ENCODE measurements at places on chromosomes 5 and 9.
A peak's percentile ranks its signal among the peaks of the same experiment; 100 is the strongest.

- no peak for DNase-seq
Observed at GRCh38 chr9:134989206-134990065, 71.7 kb upstream of the FCN1 start.

DNA sequence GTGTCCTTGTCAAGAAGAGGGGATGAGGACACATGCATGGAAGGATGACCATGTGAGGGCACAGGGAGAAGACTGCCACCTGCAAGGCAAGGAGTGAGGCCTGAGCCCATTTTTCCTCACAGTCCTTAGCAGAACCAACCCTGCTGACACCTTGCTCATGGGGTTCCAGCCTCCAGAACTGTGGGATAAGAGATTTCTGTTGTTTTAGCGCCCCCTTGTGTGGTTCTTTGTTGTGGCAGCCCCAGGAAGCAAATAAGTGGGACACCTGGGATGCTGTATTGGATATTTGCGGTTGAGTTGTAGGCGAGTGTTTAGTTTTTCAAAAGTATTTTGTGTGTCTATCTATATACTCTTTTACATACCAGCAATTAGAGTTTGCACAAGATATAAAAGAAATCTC, 206.4 kb downstream of the NXNL2 start:
- no peak for DNase-seq

GRCh38 chr5:67311208-67311607, 114.6 kb upstream of the CD180 start:
- no peak for DNase-seq

- DNase-seq, result peak; percentile 20
Observed at GRCh38 chr9:136051837-136052471, 43.1 kb downstream of the NACC2 start.

GRCh38 chr9:134395002-134395517, 68.8 kb downstream of the RXRA start:
- DNase-seq, result no peak

DNA sequence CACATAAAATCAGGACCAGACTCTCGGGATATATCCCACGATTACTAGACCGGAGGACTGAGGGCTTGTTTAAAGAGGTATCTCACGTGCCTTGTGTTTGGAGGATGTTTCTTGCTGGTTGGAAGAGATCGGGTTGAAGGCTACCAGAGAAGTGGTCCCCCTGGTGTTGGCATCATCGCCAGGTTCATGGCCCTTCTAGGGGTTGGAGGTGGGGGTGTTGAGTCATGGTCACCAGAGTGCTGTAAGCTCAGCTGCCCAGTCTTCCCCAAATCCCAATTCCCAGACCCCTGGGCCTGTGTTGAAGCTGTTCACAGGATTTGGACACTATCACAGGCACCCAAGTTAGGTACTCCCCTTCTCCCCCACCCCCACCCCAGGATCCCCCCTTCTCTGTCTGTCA, 29.1 kb upstream of the PRDM12 start:
- DNase-seq, result no peak

- DNase-seq, result no peak
Observed at GRCh38 chr9:4126996-4127395, 172.9 kb downstream of the GLIS3 start.

- no peak for DNase-seq
Observed at GRCh38 chr5:55160493-55161209, 680 bp downstream of the GPX8 start.

DNA sequence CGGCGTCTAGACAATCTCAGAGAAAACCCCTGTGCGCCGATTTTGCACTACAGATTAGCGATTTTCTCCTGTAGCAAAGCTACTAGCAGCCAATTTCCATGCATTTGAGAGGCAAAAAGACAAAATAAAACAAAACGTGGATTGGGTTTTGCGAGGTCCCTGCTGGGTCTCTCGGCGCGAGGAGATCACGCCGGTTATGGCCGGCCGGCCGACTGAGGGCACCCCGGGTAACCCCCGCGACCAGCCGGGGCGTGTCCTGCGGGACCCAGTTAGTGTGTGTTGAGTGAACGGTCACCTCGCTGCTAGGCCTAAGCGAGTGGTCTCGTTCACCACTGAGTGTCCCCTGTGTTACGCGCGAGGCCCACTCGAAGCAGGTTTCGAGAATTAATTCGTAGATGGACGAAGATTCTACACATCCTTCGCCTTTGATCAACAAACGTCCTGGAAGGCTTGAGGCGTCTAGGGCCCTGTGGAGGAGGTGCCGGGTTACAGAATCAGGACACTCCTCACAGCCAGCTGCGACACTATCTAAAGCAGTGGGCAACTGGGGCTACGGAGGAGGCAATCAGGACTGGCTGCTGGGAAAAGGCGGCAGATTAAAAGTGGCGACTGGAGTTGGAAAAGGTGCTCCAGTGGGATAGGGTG, 764 bp upstream of the VDAC1 start:
- no peak for DNase-seq

GRCh38 chr5:29061381-29061780, 2023.0 kb upstream of the CDH9 start:
- DNase-seq, result no peak

GRCh38 chr5:31898036-31898632, 259.2 kb downstream of the PDZD2 start:
- no peak for DNase-seq

GRCh38 chr5:68681929-68682328, 411.9 kb upstream of the SLC30A5 start:
- no peak for DNase-seq

DNA sequence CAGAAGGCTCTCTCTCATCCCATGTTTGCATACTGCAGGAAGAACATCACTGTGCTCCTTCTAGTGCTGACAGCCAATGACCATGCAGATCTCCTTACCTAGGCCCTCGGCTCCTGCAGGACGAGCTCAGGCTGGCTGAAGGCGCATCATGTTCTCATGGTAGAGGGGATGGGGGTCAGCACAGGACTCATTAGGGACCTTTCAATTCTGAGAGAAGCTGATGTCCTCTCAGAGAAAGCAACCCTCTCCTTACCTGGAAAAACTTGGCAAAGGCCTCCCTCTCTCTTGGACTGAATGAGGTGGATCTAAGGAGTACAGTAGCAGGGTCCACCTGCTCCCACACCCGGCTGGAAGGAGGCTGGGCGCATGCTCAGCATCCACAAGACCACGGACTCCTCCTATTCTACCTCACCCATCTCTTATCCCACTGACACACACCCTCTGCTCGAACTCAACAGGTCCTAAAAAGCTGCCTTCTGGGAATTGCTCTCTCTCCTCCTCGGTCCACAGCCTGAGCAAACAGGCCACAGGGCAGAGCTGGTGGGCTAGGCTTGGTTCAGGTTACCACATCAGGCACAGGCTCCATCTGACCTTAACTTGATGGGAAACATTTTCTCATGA, 2.9 kb downstream of the IPPK start:
- DNase-seq, result no peak

- DNase-seq, result no peak
Observed at GRCh38 chr9:127170652-127171051, 48.2 kb upstream of the ANGPTL2 start.

- DNase-seq, result no peak
Observed at GRCh38 chr9:74309654-74310053, 187.5 kb upstream of the RORB start.

GRCh38 chr5:37477426-37477825, 98.3 kb downstream of the WDR70 start:
- no peak for DNase-seq

DNA sequence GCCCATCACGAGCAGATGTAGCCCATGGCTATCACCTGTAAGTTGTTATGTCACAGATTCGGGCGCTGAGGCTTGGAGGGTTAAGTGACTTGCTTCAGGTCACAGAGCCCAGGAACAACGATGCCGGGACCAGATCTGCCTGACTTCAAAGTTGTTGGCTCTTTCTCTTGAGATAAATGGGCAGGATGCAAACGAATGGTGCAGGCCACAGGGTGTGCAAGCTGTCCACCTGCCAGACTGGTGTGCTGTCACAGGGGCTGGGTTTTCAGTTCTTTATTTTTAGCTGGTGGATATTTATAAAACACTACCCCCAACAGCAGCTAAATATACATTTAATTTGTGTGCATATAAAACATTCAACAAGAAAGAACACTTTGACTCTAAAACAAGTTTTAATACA, 17.7 kb upstream of the PHYKPL start:
- DNase-seq, result no peak

DNA sequence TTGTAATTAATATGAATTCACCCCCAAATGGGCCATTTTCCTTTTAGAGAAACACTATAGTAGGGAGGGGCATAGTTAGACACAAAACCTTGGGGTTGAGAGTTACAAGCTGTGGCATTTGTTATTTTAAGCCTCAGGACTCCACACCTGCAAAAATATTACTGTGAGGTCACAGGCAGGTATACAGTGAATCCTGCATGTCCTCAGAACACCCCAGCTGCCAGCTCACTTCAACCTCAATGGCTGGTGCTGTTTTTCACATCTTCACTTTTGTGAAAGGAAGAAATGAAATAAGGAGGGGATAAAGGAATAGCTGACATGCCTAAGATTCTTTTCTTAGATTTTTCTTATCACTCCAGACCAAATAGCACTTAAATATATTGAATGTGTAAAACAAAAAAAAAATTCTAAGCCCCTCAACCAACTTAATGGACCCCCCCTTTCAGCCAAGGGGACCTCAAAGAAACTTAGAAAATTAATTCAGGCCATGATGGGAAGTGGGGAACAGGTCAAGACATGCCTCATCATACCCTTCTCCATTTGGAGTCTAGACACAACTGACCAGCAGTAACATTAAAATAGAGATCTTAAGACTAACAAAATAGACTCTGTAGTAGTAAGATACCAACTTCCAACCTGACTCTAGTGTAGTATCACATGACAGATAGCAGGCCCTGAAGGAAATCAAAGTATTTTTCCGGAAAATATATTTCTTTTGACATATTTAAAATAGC, 9.2 kb downstream of the C9orf85 start:
- DNase-seq, result no peak

GRCh38 chr9:33731142-33731541, 64.2 kb upstream of the PRSS3 start:
- no peak for DNase-seq

- no peak for DNase-seq
Observed at GRCh38 chr5:159804121-159804520, 112.2 kb upstream of the ADRA1B start.

DNA sequence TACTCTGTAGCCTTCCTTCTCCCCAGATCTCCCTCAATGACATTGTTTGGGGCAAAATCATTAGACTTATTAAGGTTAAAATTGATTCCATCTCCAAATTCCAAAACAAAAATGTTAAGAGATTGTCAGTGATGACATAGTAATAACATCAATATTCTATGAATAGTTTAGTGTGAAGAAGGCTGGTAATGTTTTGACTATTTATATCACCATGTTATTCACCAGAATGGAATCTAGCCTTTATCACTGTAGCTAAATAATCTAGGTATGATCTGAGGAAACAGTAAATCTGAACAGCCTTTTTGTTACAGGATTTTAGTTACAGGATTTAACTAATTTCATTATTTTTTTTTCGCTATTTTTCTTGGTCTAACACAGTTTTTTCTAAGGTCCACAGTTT, 929 bp upstream of the PLPP6 start:
- DNase-seq, result no peak

DNA sequence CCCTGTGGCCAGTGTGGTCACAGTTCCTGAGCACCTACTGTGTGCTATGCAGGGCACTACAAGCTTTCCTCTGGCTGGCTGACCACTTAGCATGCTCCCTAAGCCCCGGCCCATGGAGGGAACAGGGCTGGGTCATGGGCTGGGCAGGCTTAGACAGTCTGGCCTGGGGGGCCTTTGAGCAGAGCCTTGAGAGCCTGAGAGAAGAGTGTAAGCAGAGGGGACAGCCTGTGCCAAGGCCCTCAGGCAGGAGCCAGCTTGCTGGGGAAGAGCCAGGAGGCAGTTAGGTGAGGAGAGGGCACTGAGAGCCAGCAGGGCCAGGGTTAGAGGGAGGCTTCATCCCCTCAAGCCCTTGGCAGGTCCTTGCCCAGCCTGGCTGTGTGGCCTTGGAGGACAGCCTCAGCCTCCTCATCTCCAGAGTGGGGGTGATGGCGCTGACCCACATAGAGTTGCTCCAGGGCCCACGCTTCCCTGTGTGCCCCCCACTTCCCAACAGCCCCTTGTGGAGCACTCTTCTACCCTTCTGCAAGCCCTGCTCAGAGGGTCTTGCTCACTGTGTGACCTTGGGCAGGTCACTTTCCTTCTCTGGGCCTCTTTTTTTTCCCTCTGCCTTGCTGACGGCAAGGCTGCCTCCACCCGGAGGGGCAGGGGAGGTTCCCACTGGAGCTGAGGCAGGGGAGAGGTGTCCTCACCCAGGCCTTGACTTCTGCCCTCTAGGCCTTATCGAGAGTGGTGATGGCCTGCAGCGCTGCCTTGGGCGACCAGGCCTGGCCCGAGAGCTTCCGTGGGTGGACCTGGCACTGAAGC, 107.1 kb downstream of the PHF2 start:
- no peak for DNase-seq

- DNase-seq, result no peak
Observed at GRCh38 chr5:117691081-117691870, 1116.7 kb upstream of the SEMA6A start.

DNA sequence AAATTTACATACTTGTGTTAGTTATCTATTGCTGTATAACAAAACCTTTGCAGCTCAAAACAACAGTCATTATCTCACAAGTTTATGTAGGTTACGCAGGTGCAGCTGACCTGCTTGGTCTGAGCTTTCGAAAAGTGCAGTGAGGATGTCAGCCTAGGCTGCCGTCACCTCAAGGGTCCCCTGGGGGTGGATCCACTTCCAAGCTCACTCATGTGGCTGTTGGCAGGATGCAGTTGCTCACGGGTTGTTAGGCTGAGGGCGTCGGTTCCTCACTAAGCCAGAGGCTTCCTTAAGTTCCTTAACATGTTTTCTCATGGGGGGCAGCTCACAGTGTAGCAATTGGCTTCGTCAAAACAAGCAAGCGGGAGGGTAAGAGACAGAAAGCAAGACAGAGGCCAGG, 139.8 kb downstream of the DOCK8 start:
- no peak for DNase-seq

GRCh38 chr9:125549465-125549871, 157.5 kb downstream of the MAPKAP1 start:
- DNase-seq, result no peak

DNA sequence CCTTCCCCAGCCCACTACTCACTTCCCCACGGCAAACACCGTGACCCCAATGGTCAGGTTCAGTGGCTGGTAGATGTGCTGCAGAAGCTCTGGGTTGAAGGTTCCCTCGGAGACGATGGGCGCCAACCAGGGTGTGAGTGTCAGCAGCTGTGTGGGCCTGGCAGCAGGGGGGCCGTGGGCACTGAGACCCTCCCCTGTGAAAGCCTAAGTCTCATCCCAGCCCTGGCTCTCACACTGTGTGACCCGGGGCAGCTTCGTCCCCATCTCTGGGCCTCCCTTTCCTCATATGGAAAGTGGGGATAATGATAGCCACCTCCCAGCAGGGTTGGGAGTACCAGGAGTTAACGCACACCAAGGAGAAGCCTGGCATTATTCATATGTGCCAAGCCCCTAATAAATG, 8.6 kb downstream of the GBGT1 start:
- no peak for DNase-seq

GRCh38 chr5:140587495-140587894, 22.9 kb downstream of the SLC35A4 start:
- no peak for DNase-seq

DNA sequence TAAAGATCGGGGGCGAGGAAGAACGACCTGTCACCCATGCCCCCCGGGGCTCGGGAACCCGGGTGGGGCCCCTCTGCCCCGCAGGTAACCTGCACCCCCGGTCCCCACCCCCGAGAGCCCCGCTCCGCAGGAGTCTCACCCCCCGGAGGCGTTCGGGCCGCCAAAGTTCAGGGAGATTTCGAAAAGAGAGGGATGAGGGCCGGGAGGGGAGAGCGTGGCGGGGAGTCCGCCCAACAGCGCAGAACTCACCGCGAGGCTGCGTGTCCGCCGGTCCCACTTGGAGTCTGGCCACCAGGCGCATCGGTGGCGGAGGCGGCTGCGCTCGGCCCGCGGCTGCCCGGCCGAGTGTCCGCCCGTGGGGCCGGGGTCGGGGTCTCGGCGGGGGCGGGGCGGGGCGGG, at the start of gene PHF19:
Gene PHF19, minus strand, starts transcription at position 347 of the 399 bp plus-strand sequence. CDS start 2,447 bp downstream, outside the sequence.
- DNase-seq, result no peak
